CD8-positive, alpha-beta memory T cell (primary cell): ENCODE measurements at places on chromosomes 2 and 18.
A peak's percentile ranks its signal among the peaks of the same experiment; 100 is the strongest.

DNA sequence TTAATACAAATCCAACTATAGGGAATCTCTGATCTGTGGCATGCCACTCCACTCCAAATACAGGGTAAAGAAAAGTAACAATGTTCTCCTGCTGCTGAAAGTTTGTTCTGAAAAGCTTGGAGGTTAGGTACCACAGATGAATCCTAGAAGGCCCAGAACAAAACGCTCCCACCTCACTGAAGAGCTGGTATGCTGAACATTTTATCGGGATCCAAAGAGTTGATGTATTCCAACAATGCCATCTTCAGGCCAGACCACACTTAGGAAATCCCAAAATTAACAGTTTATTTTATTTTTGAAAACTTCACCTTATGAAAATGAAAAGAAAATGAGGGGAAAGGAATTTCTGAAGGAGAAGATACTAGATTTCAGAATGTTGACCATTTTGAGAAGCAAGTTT lies 145.1 kb upstream of the CDH19 start:
- no peak for DNase-seq

DNA sequence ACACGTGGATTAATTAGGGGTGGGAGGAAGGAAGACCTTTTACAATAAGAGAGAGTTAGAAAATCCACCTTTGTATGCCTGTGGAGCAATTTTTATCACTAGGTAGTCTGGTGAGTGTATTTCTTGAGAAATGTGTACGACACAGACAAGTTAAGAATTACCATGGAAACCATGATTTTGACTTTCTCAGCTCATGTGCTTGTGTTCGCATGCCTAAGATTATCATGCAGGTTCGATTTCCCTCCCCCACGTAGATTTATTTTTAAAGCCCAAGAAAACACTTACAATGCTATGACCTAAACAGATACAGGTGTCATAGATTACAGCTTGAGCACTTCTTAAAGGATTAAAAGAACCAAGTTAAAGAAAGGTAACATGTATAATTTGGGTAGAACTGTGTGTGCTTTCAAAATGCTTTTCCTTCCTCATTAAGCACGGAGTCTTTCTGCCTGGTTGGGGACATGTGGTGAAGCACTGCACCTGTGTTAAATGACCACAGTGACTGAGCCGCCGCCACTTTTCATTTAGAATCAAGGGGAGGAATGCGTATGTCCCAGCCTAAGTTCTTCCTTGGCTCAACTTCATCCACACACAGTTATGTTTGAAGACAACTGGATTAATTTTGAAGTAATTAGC lies 16.6 kb downstream of the SERTAD2 start:
- no peak for DNase-seq

DNA sequence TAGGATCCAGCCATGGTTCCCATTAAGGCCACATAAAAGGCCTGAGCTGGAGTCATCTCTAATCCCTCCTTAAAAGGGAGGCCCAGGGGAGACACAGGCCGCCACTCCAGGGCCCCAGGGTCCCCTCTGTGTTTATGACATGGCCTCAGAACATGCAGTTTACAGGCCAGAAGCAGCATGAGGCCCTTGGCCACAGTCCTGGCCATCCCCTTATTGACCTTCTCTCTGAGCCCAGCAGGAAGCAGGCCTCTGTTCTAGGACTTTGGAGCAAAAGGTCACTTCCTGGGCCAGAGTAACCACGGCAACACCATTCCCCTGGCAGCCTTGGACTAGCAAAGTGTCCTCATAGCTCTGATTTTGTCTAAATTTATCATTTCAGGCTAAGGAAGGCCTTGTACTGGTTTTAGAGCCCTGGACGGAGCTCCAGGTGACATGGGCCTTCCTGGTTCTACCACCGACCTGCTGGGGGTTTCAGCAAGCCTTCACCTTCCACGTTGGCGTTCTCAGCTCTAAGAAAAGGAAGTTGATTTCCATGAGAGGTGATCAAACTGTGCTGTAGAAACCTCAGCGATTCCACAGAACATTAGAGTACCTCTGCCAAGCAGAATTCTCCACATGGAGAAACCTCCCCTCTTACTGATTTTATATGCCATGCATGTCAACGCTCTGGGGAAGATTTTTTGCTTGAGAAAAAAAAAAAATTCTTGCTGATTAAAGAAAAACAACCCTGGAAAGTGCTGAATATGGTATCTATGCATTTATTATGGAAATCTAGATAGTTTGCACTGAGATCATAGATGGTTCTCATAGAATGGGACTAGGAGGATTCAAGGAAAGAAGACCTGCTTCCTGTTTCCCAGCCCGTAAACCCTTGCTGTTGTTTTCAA lies 53.7 kb downstream of the HS1BP3 start:
- DNase-seq, result no peak

- no peak for DNase-seq
Measured at GRCh38 chr2:148725564-148725963, 81.0 kb downstream of the EPC2 start.

DNA sequence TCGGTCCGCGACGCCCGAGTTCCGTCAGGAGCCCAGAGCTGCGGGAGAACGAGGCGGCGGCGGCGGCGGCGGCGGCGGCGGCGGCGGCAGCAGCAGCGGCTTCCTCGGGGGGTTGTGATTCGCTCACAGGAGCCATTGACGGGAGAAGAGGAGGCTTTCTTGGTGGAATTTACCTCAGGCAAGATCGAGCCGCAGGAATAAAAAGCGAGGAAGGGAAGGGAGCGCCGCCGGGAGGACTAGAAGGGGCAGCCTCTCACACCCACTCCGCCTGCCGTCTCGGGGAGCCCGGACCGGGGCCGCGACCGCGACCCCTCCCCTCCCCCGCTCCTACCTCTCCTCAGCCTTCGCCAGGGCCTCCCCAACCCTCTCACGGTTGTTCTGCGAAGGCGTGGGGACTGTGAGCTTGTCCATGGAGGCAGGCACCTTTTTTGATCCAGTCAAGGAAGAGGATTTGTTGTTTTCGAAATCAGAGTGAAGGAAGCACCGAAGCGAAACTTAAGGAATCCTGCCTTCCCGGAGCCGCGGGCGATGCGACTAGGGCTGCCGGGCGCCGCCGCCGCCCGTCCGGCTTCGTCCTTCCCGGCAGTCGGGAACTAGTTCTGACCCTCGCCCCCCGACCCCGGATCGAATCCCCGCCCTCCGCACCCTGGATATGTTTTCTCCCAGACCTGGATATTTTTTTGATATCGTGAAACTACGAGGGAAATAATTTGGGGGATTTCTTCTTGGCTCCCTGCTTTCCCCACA lies 506 bp downstream of the BMPR2 start:
- DNase-seq, result peak; percentile 65

DNA sequence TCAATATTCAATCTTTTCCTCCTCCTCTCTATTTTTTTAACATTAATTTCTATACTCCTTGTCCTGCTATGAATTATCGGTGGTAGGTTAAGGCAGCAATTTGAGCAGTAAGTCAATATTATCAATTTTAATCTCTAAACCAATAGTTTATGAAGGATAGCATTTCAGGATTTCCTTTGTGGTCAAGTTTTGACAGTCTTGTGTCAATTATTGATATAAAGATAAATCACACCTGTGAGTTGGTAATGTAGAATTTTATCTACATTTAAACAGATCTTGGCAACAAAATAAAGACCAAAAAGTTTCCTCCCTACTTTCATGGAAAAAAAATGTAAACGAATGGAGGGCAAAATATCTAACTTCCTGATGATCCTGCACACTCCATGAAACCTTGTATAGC lies 87.3 kb downstream of the IKZF2 start:
- DNase-seq, result no peak

- DNase-seq, result no peak
Measured at GRCh38 chr2:151498178-151498577, 88.5 kb downstream of the RIF1 start.

- DNase-seq, result no peak
Measured at GRCh38 chr18:48453330-48454066, 44.3 kb upstream of the ZBTB7C start.

DNA sequence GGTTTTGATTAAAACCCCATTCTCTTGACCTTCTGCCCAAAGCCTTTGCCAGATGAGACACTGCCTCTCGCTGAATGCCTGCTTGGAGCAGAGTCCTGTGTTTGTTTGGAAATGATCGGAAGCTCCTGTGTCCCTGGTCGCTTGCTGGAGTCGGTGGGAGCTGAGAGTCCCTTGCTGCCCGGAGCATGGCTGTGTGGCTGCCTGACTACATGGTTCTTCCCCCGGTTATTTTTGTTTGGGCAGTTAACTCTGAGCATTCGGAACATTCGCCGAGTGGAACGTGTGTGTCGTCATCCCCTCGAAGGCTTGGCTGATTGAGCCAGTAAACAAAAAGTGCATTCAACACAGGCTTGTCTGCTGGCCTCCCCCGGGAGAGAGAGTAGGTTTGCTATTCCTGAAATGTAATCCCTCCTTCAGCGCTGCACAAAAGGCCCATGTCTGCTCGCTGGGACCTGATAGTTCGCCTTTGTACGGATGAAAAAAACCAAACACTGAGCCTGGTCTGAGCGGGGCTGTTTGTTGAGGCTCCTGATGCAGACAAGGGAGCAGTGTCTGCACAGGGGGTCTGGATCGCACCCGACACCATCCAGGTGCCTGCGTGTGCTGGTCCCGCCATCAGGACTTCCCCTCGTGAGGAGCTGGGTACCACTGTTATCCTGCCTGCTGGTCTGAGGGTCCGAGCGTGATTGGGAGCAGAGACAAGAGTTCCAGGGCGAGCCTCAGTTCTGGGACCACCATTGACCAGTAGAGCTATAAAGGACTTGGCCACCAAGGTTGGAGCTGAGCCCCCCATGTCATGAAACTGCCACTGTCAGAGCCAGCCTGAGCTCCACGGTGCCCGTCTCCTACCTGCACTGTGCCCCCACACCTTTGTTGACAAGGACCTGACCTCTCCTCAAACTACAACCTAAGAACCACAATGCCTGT lies 83.8 kb downstream of the AGAP1 start:
- DNase-seq, result no peak

- no peak for DNase-seq
Measured at GRCh38 chr2:196592331-196592910, 47.1 kb upstream of the CCDC150 start.

GRCh38 chr18:67582488-67582887 lies 66.0 kb upstream of the DSEL start:
- DNase-seq, result no peak

- no peak for DNase-seq
Measured at GRCh38 chr2:68807821-68808266, 63.4 kb downstream of the BMP10 start.

DNA sequence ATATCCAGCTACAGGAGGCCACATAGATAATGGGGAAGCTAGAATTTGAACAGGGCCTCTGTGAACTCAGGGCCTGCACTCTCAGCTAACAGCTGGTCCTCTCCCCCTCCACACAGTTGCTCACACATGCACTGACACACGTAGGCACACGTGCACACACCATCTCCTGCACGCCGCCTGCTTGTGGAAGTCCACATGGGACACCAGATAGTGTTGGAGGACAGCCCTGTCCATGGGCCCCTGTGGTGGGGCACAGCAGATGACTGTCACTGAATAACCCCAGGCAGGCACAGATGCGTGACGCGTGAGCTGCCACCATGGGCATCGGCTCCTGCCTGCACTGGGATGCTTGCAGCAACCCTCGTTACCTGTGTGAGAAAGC lies 52.9 kb downstream of the ADI1 start:
- no peak for DNase-seq

- no peak for DNase-seq
Measured at GRCh38 chr2:64015898-64016297, 3.3 kb downstream of the VPS54 start.

DNA sequence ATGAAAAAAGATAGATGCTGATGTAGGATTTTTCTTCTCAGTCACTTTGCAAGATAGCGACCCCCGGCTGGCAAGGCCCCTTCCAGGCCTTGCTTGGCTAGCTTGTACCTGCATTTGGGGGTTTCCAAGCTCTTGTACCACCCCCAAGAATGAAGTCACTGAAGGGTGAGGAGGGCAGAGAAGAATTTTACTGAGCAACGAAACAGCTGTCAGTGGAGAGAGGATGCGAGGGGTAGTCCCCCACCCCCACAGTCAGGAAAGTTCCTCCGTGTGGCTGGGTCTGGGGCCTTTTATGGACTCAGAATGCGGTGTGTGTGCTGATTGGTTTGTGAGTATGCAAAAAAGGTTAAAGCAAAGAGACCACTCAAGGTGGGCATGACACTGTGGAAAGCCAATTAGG lies 382.0 kb downstream of the GPD2 start:
- DNase-seq, result no peak

GRCh38 chr2:75238670-75239330 lies 39.5 kb upstream of the TACR1 start:
- DNase-seq, result no peak

- DNase-seq, result no peak
Measured at GRCh38 chr2:57907411-57907810, 139.2 kb upstream of the VRK2 start.

DNA sequence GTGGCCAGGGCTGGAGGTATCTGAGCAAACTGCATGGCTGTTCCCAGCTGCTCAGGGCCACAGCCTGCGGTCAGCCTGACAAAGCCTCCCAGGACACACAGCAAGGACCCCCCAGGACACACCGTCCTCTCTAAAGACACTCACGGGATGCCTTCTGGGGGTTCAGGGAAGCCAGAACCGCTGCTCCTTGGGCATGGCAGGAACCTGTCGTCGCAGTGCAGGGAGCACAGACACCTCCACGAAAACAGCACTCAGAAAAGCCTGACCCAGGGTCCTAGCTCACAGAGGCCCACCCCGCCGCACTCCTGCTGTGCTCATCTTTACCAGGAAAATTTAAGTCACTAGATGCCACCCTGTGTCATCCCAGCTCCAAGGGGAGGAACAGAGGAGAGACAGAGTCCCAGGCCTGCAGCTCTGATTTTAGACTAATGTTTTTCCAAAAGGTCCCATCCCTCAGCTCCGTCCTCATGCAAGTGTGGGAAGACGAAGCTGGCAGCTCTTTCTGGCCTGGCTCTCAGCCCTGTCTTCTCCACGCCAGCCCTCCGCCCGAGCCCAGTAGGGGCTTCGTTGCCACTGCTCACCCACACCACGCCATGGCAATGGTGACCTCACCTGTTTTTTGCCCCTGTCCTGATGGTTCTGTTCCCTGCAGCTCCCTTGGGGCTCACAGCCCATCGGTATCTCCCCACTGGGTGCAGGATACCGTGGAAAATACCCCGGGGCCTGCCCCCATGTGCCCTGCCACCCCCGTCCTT lies 23.9 kb upstream of the SLC66A3 start:
- no peak for DNase-seq

DNA sequence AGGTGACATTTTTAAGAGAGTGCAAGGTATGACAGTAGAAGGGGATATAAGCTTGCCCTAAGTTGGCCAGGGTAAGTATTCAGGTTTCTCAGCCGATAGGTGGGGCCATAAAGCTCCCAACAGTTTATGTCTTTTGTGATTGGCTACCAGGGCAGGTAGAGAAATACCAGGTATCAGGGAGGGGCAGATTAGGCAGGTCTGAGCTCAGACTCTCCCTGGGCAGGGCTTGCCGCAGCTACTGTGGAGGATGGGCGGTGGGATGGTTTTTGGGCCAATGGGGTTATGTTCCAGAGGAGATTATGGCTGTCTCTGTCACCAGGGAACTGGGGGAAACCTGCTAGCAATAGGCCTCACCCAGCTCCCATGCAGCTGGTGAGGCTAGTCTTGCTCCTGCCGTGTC lies 211.6 kb downstream of the PTH2R start:
- no peak for DNase-seq
